ENCODE measurements at places on chromosomes 4 and X.

GRCh38 chr4:28317221-28317620, 1456.6 kb downstream of the STIM2 start:
- no peak for DNase-seq

- DNase-seq = no peak
Observed at GRCh38 chrX:105694839-105695238, 127.5 kb upstream of the NRK start.

DNA sequence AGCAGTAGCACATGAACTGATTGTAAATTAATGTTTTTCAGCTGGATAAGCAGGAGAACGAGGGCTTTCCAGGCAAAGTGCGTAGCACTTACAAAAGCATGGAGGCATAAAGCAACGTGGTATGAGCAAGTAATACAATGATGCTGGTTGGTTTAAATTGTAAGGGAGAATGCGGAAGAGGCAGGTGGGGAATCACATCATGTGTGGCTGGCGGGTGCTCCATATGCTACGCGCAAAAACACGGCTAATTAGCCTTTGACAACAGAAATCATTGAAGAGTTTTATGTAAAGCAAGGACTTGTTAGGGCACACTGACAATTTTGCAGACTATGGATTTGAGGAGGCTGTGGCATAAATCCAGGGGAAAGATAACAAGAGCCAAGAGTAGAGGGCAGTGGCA, 14.6 kb downstream of the SYTL4 start:
- DNase-seq = no peak

DNA sequence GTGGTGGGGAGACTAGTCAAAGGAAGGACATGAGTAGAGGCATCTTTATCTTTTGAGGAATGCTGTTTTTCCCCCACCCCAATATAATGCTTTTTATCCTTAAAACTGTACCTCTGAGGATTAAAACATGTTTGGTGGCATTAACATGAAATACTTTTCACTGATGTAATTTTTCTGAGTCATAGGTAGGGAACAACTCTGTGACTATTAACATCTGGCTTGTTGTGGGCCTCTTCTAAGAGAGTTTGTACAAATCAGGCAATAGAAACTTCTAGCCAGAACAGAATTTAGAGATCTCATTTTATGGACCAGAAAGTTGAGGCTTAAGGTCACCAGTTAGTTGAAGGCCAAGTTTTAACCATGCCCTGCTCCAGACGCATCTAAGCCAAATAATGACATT, 207.6 kb downstream of the SOX3 start:
- no peak for DNase-seq

GRCh38 chrX:150429594-150429993, 66.5 kb downstream of the MAMLD1 start:
- DNase-seq = no peak

DNA sequence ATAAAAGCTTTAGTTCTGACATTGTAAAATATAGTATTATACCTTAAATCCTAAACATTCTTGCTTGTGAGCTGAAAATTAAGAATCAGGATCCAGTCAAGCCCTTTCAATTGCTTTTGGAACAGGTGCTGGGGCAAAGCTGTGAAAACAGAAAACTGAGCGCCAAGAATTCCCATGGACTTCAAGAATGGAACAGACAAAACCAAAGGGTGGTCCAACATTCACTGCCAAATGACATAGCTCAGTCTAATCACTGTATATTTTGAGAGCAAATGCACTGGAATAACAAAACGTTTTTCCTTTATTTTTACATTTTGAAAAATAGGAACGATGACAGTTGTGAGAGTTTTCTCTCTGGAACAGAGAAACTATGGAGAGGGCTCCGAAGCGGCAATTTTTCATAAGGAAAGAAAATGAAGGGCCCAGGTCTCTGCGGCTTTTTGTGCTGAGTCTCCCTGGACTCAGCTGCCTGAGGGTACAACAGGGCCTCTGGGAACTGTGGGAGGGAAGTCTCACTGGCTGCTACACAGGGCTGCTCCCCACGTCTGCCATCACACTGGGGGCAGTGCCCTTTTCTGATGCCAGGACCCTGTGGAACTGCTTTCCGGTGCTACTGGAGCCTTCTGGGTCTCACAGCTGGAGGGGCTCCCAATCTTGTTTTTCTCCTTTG, 56.0 kb upstream of the BMPR1B start:
- no peak for DNase-seq
